Renal pelvis (tissue), 12 donors: ENCODE measurements at places on chromosomes 2 and 18. TPM values are rescaled to one million over a fixed set of nuclear protein-coding genes. Genes with fewer than 3 reads are reported as not detected.

- DNase-seq: no peak
Measured at GRCh38 chr2:46010925-46011490, 286.2 kb upstream of the EPAS1 start.

GRCh38 chr2:102967451-102967850, 205.6 kb downstream of the TMEM182 start:
- DNase-seq: no peak

DNA sequence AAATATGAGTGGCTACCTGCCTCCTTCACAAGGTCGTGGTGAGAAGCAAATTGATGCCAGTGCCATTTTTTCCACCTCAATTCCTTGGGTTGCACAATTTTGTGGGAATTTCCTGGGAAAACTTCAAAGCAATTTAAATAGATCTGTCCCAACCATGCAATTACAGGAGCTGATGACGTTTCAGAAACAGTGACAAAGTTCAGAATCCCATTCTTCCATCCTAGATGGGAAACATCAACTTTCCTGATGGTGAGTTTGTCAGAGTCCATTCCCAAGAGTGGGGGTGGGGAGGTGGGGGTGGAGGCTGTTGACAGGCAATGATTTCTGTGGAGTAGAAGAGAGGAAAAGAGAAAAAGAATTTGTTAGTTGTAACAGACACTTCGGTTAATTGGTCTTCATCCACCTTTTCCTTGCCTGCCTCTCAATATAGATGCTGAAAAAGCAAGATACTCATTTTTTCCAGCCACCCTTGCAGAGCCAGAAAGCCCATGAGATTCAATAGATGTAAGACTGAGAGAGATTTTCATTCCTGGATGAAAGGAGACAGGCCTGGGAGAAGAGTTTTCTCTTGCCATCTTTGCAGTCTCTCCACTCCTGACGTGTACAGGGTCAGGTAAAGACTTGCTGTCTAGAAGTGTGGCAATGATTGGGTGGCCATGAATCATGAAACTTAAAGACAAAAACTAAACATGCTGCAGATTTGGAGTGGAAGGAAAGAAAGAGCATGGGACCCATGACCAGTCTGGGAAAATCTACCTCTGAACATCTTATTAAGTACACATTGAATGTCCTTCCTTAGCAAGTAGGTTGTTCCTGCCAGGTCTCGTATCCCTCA, 47.3 kb downstream of the SOCS6 start:
- no peak for DNase-seq

DNA sequence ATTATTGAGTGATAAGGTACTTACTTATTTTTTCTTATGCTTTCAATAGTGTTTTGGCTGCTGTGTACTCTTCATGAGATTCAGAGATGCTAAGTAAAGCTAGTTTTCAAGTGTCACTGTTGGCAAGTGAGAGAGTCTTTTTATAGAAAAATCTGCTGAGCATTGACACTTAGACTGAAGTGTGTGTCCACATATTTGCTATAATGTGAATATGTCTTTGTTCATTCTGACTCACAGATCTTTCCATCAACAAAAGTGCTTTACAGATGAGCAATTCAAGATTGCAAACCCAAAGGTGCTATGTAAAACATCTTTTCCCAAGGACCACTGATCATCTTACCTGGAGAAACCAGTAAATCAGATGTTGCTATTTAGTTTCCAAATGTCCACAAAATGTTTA, 410.6 kb upstream of the FIGN start:
- no peak for DNase-seq

- no peak for DNase-seq
Measured at GRCh38 chr2:29239209-29239960, 124.2 kb downstream of the CLIP4 start.

Gene CFAP53
- 3.8 TPM for polyA plus RNA-seq

Gene CYRIA
- polyA plus RNA-seq: 2.2 TPM

DNA sequence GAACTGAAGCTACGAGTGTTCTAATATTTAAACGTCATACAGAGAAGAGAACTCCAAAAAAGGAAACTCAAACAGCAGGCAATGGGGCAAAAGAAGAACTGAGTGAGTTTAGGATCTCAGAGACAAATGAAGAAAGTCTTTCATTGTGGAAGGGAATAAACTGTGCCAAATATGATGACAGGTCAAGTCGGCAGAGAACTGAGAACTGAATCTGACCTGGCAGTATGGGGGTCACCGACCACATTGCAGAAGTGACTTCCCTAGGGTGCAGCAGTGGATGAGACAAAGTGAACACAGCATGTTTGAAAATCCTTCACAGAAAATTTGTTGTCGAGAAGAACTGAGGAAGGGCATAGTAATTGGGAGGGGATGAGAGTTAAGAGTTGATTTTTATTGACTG, 55.9 kb downstream of the TTC21B start:
- no peak for DNase-seq

DNA sequence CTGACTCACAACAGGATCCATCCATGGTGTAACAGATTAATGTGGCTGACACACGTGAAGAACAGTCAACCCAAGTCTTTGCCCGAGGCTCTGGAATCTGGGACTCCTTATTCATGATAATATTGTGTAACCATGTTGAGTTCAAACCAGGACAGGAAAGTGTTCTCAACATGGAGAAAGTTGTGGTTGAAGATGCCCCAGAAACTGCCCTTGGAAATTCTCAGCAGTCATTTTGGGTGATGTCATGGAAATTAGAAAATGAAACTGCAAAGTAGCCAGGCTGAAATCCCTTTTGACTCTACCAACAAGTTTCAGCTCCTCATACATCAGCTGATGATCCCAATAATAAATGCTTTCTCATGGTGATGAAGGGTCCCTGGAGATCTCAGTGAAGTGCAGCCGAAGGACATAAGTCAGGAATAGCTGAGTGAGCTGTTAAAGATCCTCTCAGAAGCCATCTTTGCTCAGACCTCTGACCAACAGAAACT, 307.7 kb downstream of the TNS1 start:
- no peak for DNase-seq

GRCh38 chr2:68937346-68938055, 15.2 kb downstream of the GKN2 start:
- DNase-seq: no peak

DNA sequence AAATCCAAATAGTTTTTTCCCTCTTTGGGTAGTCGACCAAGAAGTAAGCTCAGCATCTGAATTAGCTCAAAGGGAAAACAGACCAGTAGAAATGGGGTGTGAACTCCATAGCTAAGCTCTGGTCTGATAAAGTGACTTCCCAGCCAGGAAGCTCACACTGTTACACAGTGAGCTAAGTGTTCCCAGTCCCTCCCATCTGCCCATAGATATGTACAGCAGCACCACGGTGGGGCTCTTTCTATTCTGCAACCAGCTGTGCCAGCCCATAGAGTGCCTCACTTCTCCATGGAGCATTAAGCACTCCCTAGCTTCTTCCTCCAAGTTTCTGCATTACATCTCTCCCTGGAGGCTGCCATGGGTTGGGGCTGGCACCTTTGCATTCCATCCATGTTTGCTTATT, 27.6 kb upstream of the NEMP2 start:
- DNase-seq: no peak

GRCh38 chr2:161651547-161651946, 27.3 kb downstream of the SLC4A10 start:
- DNase-seq: no peak

DNA sequence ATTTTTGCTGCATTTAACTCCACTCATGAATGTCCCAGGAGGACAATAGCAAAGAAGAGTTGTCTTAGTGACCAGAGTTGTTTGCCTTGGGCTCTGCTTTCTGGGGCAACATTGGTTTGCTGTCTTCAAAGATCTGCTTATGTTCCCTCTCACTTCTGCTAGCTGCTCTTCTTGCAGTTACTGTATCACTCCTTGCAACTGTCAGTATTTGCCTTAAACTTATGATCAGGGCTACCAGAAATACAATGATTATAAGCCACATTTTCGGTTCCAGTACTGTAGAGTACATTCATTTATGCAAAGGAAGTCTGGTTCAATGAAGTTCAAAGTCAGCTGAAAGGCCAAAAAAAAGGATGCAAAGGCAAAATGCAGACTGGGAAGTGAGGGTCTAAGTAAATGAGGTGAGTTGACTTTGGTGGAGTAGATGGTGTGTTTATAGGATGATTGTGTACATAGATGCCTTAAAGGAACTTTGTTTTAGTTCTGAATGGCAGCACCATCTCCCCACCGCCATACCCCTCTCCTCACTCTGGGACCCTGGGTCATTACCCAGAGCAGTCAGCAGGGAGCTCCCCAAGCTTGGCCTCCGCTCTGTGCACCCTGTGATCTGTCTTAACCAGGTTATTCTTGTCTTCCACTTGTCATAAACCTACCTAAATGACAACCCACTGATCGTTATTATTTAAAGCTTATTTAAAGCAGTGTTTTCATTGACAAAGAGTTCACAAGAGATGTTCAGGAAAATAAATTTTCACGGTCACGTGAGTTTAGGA, 236.0 kb downstream of the DOK6 start:
- no peak for DNase-seq

- DNase-seq: no peak
Measured at GRCh38 chr18:7221424-7222155, 9.3 kb upstream of the LRRC30 start.

Gene VWA3B
- polyA plus RNA-seq: 0.61 TPM

DNA sequence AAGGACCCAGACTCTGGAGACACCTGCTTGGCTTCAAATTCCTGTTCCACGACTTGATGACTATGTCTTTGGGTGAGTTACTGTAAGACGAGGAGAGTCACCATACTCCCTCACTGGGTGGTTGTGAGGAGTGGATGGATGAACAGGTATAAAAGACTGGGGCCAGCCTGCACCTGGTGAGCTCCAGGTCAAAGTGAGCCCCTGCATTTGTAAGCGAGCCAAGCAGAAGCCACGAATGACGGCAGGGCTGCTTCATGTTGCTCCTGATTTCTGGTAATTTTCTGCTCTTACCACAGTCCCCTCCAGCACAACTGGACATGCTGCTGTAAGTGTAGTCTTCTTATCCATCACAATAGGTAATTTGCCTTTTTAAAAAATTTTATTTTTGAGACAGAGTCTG, 86.6 kb downstream of the POLR1A start:
- DNase-seq: no peak

Gene BUB1
- 23.5 TPM for polyA plus RNA-seq

GRCh38 chr2:19209575-19210341, 148.7 kb downstream of the OSR1 start:
- no peak for DNase-seq

DNA sequence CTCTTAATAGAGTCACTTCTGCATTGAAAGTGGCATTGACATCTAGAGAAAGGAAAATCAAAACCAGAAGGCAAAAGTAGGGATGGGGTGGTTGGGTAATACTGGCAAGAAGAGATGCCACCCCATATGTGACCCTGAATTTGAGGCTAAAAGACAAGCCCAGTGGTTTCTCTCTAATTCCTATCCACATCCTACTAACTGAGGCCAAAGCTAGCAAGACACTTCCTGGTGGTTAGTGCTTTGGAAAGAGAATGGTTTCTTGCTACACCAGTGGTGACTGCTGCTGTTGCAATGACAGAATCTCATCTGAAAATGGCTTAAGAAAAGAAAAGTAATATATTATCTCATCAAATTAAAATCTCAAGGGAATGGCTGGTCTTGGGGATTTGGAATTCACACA, 640.6 kb downstream of the EPHA4 start:
- no peak for DNase-seq

Gene ANKRD30B
- 0.08 TPM for polyA plus RNA-seq
